Uterus (tissue), 4 donors: ENCODE measurements at places on chromosomes 2 and 18. TPM values are rescaled to one million over a fixed set of nuclear protein-coding genes. Genes with fewer than 3 reads are reported as not detected.

DNA sequence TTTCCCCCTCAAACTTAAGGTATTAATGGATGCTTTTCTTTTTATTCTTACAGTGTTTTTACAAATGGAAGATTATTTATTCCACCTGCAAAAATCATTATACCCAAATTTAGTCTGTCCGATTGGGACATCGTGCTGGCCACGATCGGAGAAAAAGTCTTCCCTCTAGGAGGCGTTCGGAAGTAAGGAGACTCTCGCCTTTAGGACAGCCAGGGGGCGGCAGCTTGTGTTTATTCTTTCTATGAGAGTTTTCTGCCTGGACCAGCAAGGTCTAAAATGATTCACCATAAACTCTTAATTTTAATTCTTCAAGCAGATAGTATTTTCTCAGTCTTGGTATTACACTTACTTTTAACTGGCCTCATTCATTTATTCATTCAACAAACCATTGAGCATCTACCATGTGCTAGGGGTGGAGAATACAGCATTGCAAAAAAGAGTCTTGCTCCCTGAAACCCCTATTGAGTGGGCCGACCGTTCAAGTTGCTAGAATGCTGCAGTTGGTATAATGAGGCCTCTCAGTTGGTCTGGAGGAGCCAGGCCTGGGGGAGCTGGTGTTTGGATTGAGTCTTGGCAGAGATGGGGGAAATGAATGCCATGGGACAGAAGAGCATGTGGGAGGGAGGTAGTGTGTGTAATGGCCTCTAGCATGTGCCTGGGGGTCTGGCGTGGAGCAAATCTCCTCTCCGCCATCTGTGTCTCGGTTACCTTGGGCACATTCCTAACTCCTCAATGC is 38.7 kb downstream of the DCDC2C start:
- DNase-seq, result no peak

- no peak for DNase-seq
Observed at GRCh38 chr2:197804758-197805714, 643 bp downstream of the PLCL1 start.

DNA sequence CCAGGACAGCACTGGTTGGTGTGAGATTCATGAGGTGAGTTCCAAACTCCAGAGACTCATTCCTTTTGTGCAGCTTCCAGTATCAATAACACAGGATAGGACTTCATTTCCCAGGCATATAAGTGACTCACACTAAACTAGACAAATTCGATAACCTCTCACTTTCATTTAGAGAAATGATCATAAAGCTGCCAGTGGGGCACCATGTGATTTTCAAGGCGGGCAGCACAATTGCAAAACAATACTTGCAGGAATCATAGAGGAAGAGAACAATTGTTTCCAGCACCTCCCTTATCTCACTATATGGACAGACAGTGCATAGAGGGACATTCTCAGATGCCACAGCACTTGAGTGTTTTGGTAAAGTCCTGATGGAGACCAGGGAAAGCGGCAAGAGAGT is 31.3 kb upstream of the DNAH7 start:
- DNase-seq, result no peak

- no peak for DNase-seq
Observed at GRCh38 chr2:205555566-205556230, 126.6 kb upstream of the NRP2 start.

GRCh38 chr18:58104096-58104495 is 60.1 kb downstream of the NEDD4L start:
- DNase-seq, result no peak

GRCh38 chr2:189406586-189407233 is 34.6 kb upstream of the WDR75 start:
- DNase-seq, result no peak

DNA sequence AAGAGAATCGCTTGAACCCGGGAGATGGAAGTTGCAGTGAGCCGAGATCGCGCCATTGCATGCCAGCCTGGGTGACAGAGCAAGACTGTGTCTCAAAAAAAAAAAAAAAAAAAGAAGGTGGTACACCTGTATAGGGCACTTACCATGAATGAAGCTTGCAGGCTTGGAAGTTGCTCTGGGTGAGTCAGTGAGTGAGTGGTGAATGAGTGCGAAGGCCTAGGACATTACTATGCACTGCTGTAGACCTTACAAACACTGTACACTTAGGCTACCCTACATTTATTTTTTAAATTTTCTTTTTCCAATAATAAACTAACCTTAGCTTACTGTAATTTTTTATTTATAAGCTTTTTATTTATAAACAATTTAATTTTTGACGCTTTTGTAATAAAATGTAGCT is 78.4 kb upstream of the ATG16L1 start:
- no peak for DNase-seq

The NYAP2 gene
- total RNA-seq, result not detected

The GLI2 gene
- total RNA-seq, result 3.6 TPM

The EMILIN1 gene
- total RNA-seq, result 377 TPM

The RAB17 gene
- total RNA-seq, result 4.4 TPM

The NGEF gene
- total RNA-seq, result 0.29 TPM
